ENCODE measurements at places on chromosomes 4 and X.

- no peak for DNase-seq
Measured at GRCh38 chr4:86855572-86855971, 6.4 kb upstream of the SLC10A6 start.

- no peak for DNase-seq
Measured at GRCh38 chr4:20532871-20533870, 167.1 kb upstream of the PACRGL start.

- no peak for DNase-seq
Measured at GRCh38 chr4:106677213-106677612, 308.6 kb upstream of the GIMD1 start.

DNA sequence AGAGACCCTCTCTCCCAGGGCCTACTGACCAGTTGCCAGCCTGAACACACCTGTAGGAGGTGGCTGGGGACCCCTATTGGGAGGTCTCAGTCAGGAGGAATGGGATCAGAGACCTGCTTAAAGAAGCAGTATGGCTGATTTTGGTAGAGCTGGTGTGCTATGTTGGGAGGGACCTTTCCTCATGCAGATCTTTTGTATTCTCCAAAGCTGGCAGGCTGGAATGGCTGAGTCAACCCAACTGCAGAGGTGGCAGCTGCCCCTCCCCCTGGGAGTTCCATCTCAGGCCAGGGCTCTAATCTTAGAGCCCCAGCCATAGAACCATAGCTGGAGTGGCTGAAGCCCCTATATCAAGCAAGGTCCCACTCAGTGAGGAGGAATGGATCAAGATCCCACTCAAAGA is 279.3 kb upstream of the BMP3 start:
- no peak for DNase-seq

- no peak for DNase-seq
Measured at GRCh38 chrX:119501511-119502148, 33.4 kb downstream of the SLC25A5 start.

GRCh38 chrX:139120760-139121159 is 409.2 kb upstream of the FGF13 start:
- DNase-seq, result no peak

GRCh38 chrX:16633754-16634153 is 16.2 kb upstream of the S100G start:
- DNase-seq, result no peak

DNA sequence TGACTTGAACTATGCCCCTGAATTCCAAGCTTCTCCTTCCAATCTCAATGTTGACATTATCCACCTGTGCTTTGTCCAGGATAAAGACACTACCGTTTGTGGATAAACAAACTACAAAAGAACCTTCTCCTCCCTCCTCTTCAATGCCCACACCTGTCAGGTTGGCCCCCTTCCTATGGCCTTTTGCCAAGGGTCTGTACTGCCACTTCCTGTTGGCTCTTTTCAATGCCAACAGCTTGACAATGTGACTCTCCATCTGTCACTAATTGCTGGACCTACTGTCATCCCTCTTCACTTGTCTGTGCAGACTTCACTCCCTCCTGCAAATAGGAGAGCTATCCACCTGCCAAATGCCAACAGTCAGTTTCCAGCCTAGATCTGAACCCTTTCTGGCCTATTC is 35.8 kb upstream of the MID1 start:
- DNase-seq, result peak; percentile 90

GRCh38 chr4:149120331-149121022 is 678.3 kb upstream of the NR3C2 start:
- no peak for DNase-seq

DNA sequence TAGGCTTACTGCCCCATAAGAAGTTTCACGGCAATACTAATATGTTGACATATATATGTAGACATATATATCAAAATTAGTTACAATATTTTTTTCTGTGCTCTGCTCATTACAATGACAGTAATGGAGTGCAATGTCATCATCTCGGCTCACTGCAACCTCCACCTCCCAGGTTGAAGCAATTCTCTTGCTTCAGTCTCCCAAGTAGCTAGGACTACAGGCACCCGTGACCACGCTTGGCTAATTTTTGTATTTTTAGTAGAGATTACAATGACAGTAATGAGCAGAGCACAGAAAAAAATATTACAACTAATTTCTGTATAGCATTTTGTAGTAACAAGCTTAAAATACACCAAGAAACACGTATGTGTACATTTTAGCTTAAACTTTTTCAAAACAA is 7.6 kb downstream of the EIF4E start:
- no peak for DNase-seq

GRCh38 chrX:24877288-24877664 is 138.5 kb downstream of the ARX start:
- DNase-seq, result no peak

DNA sequence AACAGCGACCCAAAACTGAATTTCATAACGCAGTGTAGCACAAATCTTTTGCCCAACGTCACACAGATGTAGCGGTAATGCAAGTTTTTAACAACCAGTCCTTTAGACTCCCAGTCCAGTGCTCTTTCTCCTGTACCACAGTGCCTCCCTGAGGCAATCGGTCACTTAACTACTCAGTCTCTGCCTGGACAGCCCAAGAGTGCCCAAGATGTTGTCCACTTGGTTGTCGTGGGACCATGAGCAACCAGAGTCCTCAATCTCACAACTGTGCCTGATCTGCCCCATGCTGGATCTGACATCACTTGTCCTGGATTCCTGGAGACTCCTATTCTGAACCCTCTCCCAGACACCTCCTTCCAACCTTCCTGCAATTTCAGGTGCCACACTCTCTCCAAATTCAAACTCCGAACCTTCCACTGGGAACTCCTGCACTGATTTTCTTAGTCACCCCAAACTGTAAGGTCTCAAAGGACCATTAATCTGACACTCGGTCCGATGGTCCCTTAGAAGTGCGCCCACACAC is 702 bp downstream of the MMGT1 start:
- DNase-seq, result no peak
